Cardiac fibroblast (primary cell): ENCODE measurements at places on chromosomes 5 and 9.
A peak's percentile ranks its signal among the peaks of the same experiment; 100 is the strongest.

- no peak for DNase-seq
Observed at GRCh38 chr5:139251281-139251687, 42.3 kb upstream of the MATR3 start.

DNA sequence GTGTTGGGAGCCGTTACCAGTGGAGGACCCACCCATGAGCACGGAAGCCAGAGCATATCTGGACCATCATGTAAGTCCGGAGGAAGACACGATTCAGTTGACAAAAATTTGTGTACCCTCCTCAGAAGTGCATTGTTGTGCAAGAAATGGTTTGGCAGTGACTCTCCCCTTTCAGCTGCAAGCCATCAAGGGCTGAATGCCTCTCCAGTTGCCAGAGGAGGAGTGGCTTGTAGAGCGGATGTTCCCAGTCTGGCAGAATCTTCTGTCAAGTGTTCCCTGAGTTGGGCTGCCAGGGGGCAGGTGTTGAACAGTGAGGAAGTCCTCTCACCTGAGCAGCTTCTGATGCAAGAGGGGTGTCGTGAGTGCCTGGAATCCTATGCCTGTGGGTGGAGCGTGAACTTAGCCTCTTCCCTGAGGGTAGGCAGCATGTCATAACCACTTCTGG lies 27.6 kb upstream of the CDKN2AIPNL start:
- DNase-seq, result peak; percentile 97

DNA sequence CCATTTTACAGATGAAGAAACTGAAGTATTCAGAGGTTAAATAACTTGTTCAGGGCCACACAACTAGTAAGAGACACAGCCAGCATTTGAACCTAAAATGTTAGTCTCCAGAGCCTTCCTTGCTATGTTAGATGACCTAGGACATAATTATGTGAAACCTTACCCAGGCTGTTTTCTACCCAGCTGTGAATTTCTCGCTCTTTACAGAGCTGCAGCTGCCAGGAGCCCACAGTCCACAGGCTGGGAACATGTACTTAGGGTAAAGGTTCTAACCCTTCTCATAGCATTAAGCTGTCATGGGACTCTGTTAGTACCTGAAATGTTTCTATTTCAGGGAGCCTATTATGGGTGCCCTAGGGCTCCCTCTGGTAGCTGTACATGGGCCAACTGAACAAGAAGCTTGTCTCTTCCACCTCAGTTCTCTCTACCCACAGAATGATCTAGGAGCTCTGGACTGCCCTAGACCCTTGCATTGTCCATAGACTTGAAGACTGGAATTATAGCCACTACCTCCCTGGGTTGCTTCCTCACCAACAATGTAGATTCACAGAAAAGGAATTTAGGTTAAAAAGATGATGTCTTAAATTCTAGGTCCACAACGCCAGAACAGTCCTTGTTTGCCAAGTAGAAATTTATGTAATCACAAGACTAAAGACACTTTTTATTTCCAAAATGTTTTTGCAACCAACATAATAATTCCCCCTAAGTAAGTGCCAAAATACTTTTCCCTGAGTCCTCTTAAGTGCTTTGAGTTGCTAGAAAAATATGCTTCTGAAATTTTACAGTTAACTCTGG lies 262.9 kb downstream of the PIK3R1 start:
- DNase-seq, result peak; percentile 38

DNA sequence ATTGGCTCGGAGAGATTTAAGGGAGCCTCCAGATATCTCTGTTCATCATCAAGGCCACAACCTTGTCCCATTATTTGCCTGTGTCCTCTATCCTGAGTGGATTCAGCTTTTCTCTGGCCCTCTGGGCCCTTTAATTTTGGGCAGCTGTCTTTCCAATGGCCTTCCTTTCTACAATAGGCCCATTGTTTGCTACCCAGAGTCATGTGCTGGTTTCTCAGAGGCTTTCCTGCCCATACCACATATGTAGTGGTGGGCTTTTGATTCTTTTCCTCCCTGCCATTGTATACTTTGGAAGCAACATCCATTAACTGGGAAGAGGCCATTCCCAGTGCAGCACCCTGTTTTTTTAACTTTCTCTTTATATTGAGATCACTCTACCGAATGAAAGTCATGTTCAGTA lies 233.9 kb upstream of the SGCD start:
- DNase-seq, result no peak

- DNase-seq, result no peak
Observed at GRCh38 chr9:121302341-121302740, 34.4 kb downstream of the GSN start.

- peak; percentile 33 for DNase-seq
Observed at GRCh38 chr5:109987355-109987754, 297.6 kb downstream of the MAN2A1 start.

GRCh38 chr9:128923493-128923883 lies 2.7 kb downstream of the PHYHD1 start:
- DNase-seq, result no peak

DNA sequence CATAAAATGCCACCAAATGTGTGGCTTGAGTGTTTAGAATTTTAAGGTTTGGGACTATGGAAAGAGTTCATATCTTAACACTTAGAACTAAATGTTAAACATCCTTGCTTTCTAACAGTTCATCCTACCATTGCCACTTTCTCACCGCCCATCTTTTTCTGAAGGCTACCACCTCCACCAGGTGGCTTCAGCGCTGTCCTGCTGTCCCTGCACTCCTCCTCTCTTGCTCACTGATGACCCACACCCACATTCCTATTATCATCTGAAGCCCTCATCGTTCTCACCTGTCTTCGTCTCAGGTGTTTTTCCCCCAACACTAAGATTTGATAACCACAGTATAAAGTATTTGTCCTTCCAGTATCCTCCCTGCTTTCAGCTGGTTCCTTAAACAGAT lies 7.4 kb downstream of the MEGF10 start:
- DNase-seq, result no peak

DNA sequence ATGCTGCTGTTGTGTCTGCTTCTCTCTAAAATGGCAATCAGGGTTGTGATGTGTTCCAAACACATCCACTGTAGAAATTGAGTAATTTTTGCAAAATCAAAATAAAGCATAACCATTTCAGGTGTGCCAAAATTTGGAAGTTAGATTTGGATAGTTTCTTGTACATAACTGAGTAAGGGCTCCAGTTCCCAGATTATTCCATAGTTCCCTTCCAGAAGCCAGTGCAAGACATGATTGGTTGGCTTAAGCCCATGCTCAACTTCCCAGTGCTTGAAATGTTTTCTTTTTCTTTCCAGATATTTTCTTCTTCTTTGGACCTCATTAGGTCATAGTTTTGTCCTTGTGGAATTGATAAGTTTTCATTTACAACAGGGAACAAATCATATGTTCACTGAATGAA lies 64.2 kb downstream of the SNCAIP start:
- no peak for DNase-seq

GRCh38 chr5:111447099-111447498 lies 65.2 kb downstream of the STARD4 start:
- no peak for DNase-seq

- no peak for DNase-seq
Observed at GRCh38 chr5:142735323-142736246, 34.6 kb upstream of the ARHGAP26 start.

DNA sequence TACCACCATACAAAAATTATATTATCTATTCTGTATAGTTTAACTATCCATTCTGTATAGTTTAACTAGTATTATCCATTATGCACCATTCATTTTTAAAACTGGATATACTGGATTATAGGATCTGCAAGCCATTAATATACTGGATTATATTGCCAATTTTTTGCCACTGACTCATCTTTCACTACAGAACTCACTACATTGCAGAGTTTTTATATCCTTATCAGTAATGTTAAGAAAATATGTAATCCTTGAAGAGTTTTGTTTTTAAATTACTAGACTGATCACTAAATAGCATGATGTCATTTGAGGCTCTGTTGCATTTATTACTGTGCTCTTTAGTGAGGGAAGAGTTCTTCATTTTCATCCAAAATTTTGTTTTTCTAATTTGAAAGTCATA lies 109.8 kb upstream of the SNX2 start:
- peak; percentile 25 for DNase-seq

DNA sequence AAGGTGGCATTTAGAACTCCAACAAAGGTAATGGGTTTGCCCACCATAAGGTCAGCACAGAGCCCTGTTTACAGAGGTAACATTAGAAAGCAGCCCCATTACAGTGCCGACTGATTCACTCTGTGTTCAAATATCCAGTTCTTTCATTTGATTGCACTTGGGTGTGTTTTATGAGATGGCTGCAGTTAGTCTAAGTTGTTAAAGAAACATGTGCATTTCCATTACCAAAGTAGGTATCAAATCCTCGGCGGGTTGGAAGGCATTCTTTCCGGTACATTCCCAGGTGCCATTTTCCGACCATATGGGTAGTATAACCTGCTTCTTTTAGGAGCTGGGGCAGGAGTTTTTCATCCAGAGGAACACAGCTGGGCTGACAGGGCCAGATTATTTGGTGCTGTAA lies 16.3 kb downstream of the ARSB start:
- DNase-seq, result no peak

DNA sequence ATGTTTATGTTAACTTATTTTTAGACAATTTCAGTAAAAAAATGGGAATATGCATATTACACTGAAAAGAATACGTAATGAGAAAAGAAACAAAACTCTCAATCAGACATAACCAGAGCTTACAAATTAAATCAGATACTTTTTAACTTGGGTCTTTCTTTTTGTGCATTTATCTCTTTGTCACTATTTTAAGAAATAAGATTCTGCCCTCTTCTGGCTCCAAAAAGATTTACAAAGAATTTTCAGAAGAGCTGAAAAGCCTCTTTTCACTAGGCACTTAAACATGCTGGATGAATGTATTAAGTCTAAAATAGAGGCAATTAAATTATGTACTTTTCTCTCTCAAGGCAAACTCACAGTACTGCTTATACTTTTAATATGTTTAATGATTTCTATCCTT lies 55.5 kb downstream of the CEP120 start:
- DNase-seq, result peak; percentile 48

- no peak for DNase-seq
Observed at GRCh38 chr5:58016877-58017276, 443.0 kb downstream of the PLK2 start.

GRCh38 chr5:149421834-149422233 lies 42.7 kb upstream of the IL17B start:
- DNase-seq, result peak; percentile 65

- DNase-seq, result no peak
Observed at GRCh38 chr5:81429363-81429762, 35.4 kb upstream of the ACOT12 start.

- DNase-seq, result no peak
Observed at GRCh38 chr5:176921714-176922113, 22.6 kb upstream of the HK3 start.

DNA sequence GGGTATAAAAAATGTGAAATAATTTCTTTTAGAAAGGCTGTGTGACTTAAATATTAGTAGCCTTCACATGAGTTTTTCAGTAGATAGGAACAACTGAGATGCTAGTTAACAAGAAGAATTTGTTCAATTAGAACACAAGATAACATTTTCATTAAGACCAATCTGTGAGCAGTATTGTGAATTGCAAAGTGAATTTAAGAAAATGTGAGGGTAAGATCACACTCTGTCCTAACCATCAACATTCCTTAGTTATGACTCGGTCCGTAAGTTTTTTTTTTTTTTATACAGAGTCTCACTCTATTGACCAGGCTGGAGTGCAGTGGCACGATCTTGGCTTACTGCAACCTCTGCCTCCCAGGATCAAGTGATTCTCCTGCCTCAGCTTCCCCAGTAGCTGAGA lies 180.2 kb upstream of the EGFLAM start:
- peak; percentile 46 for DNase-seq

- DNase-seq, result peak; percentile 5
Observed at GRCh38 chr5:178325679-178326373, 93.2 kb upstream of the PHYKPL start.

DNA sequence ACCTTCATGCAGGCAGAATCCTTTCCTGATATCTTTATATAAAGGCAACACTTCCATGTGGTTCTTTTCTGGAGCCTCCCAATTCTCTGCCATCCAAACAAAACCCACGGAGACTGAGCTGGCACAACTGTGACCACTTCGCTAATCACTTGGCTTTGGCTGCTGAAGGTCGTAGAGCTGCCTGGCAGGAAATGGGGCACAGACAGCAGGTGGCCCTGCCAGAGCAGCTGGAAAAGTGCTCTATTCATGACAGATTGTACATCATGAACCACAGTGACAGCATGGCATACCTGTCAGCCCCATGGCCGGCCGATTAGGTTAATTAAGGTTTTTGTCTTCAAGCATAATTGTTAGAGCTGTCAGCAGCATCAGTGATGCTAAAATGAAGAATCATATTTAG lies 141.9 kb upstream of the ANKRD55 start:
- no peak for DNase-seq

GRCh38 chr9:80059979-80060378 lies 488.2 kb downstream of the TLE4 start:
- DNase-seq, result no peak

DNA sequence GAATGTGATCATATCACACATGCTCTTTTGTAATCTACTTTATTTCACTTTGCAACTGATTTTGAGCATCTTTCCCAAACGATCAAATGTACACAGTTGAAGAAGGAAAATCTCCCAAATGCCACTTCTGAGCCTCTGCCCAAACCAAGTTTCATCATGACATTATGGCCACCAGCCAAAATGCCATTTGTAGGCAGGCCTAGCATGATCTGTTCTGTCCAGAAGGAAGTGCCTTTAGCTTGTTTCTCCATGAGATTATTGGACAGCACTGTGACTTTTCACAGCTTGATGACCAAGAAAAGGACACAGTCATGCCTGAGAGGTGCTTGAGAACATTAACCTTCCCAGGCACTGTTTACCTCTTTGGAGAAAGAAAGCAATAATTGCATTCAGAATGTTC lies 73.2 kb upstream of the PIP5K1B start:
- no peak for DNase-seq

DNA sequence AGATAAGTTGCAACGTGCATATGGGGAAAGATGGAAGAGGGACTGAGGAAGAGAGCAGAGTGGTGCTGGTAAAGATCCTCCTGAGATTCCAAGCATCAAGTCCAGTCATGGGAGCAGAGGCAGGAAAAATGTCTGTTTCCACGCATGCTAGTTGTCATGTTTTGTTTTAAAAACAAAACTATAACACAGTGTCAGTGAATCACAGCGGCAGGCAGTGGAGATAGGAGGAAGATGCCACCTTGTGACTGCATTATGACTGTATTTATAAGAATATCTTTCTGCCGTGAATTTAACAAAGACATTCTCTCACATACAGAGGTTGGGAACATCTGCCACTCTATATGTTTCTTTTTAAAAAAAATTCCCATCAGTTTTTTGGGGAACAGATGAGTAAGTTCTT lies 3.7 kb upstream of the SVEP1 start:
- peak; percentile 81 for DNase-seq

- no peak for DNase-seq
Observed at GRCh38 chr5:172591636-172592035, 49.4 kb upstream of the NEURL1B start.

- DNase-seq, result peak; percentile 56
Observed at GRCh38 chr5:60540856-60541805, 158.8 kb downstream of the DEPDC1B start.

- DNase-seq, result no peak
Observed at GRCh38 chr5:93209476-93209875, 371.5 kb downstream of the NR2F1-AS1 start.

- no peak for DNase-seq
Observed at GRCh38 chr5:139341187-139341688, 416 bp upstream of the PAIP2 start.
